Stimulated activated CD8-positive, alpha-beta memory T cell treated with anti-CD3 and anti-CD28 coated beads, Interleukin-2, amount 100 ng/mL, for 48 hours (primary cell): ENCODE measurements at places on chromosomes 16 and 17.

- no peak for DNase-seq
These were observed 297.1 kb downstream of the IRF8 start for GRCh38 chr16:86195863-86196630.

DNA sequence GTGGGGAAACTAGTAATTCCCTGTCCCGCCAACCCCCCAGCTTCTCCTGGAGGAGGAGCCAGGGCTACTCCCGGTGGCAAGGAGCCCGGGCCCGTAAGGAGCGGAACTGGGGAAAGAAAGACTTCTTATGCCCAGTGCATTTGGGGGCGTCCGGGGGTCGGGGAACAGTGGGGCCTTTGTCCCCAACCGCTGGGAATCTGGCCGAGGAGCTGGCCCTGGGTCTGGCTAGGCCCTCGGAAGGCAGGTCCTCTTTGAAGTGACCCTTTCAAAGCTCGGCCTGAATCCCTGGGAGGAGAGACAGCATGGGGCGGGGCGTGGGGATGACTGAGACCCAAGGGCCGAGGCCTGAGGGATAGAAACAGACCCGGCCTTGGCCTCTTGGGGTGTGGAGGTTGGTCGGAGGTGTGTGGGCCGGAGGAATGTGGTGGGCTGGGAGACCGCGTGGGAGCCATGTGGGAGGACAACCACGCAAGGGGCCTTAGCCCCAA is 6.0 kb downstream of the ARHGAP23 start:
- no peak for DNase-seq

GRCh38 chr16:56493126-56493525 is 26.7 kb downstream of the BBS2 start:
- no peak for DNase-seq

DNA sequence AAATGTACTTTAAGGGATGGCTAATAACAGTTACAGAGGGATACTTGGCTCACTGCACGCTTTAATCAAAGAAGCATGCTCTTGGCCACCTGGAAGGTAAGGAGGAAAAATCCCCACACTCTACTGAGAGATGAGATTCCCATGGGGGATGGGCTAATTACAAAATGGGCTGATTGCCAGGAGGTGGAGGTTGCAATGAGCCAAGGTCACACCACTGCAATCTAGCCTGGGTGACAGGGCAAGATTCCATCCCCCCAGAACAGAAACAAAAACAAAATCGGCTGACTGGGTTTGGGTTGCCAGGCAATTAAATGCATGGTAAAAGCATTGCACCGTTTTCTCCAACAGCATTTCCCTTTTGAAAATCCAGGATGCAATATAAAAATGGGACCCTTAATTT is 18.0 kb downstream of the N4BP1 start:
- no peak for DNase-seq

GRCh38 chr17:17079761-17080160 is 37.5 kb downstream of the MPRIP start:
- DNase-seq: no peak

DNA sequence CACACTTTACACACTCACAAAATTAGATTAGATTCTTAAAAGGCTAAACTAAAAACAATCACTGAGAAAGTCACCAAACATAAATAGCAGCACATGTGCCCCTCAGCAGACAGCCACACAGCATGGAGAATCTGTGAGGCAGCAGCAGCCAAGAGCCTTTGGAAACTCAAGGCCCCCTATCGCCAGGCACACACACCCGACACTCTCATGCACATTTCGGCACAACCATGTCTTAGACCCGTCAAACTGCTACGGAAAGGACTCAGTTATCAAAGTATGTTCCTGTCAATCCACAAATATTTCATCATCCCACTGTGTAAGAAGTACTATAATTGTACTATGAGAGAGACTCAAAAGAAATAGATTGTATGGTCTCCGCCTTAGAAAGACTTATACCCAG is 20.9 kb downstream of the UBE2O start:
- no peak for DNase-seq

DNA sequence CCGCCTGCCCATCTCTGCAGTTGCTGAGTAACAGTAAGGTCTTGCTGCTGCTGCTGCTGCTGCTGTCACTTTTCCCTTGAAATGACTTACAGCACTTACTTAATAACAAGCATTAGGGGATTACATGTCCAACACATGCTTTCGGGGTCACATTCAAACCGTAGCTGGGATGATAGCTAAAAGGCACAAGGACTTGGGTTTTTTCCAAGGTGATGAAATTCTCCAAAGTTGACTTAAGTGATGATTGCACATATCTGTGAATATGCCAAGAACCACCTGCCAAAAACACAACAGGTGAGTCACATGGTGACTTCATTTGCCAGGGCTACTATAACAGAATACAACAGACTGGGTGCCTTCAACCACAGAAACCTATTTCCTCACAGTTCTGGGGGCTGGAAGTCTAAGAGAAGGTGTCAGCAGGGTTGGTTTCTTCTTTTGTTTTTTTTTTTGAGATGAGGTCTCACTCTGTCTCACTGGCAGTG is 121.9 kb upstream of the TNRC6C start:
- no peak for DNase-seq

DNA sequence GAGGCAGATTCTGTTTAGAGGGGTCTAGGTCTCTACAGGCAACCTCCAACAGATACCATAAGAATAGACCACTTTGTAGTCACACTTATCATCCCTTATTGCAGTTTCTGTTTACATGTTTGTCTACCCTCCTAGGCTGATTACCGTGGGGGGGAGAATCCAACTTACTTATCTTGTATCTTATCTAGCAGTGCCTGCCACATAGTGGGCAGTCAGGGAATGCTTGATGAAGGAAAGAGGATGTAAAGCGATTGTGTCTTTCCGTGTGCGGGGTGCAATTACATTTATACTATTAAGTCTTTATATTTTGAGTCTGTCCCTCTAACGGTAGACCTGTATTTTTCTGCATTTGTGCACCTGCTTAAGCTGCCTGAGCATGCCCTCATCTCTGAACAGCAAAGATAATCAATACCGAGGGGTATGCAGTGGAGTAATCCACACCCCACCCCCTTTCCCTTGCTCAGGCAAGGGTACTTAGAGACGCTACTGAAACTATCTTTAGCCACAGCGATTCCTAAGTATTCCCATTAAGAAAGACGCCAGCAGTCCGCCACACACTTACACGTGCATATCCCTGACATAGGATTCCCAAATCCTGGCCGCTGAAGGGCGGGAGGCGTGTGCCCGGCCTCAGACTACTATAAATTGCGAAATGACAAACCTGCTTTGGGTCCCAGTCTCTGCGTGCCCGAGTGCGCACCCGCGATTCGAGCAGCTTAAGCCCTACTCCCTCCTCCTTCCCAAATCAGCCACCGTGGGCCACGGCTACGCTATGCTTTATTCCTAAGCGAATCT is 635 bp upstream of the AATF start:
- no peak for DNase-seq

- DNase-seq: no peak
These were observed 2.9 kb upstream of the CBX8 start for GRCh38 chr17:79799538-79800324.

DNA sequence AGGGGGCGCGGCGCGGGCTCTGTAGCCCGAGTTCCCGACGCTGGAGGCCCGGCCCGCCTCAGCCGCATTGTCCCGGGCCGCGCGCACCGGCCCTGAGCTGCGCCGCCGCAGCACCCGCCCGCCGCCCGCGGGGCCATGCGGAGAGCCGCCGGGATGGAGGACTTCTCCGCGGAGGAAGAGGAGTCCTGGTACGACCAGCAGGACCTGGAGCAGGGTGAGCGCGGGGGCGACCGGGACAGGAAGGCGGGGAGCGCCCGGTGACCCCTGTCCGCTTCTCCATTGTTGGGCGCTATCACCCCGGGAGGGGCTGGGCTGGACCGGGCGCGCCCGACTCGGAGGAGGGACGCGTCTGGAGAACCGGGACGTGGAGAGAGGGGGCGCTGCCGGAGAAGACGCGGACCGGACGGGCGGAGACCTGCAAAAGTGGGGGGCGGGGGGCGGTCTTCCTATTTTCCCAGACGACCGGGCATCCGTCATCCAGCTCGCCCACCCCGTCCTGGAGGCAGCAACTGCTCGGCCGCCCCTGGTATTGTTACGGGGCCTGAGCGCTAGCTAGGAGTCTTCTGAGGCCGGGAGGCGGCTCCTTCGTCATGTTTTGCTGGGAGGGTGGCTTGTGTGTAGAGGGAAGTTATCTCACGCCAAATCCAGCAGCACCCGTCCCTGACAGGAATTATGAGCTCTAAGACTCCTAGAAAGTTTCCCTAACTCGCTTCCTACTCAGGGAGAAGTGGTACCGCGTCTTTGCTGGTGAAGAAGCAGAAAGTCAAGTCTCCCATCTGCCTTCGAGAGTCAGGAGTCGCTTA is 678 bp downstream of the CDR2L start:
- no peak for DNase-seq

DNA sequence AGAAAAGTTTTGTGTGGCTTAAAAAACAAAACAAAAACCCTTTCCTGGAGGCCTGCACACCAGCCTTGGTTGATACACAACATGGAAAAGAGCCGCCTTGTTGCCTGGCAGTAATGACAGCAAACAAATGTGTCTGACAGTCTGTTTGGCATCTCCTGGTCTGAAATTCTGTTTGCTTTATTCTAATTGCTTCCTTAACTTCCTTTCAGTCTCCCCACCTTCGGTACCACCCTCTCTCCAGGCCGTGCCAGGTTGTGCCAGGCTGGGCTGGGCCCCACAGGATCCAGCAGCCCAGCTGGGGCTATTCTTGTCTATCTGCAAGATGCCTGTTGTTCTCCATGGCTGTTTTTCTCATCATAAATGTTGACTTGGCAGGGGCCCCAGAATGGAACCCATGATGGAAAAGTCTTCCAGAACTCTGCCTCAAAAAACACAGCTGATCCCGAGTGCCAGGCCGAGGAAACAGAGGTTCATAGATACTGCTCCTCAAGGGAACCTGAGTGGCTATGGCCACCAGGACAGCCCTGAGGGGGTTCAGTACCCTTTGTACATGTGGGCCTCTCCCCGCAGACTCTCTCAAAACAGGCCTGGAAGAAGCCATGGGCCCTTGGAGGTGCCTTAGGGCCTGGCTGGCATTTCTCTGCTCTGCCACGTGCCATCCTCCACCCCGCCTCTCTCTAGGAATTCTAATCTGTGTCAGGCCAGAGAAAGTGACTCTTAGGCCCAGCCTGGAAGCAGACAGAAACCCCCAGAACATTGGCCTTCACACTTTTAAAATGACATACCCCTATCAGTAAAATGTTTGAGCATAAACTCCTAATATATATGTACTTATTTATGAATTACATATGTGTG is 50.5 kb downstream of the YPEL2 start:
- no peak for DNase-seq

- DNase-seq: no peak
These were observed 1.4 kb upstream of the MRPL28 start for GRCh38 chr16:371515-372301.

- DNase-seq: no peak
These were observed 134.3 kb downstream of the PPM1E start for GRCh38 chr17:58889928-58890327.

DNA sequence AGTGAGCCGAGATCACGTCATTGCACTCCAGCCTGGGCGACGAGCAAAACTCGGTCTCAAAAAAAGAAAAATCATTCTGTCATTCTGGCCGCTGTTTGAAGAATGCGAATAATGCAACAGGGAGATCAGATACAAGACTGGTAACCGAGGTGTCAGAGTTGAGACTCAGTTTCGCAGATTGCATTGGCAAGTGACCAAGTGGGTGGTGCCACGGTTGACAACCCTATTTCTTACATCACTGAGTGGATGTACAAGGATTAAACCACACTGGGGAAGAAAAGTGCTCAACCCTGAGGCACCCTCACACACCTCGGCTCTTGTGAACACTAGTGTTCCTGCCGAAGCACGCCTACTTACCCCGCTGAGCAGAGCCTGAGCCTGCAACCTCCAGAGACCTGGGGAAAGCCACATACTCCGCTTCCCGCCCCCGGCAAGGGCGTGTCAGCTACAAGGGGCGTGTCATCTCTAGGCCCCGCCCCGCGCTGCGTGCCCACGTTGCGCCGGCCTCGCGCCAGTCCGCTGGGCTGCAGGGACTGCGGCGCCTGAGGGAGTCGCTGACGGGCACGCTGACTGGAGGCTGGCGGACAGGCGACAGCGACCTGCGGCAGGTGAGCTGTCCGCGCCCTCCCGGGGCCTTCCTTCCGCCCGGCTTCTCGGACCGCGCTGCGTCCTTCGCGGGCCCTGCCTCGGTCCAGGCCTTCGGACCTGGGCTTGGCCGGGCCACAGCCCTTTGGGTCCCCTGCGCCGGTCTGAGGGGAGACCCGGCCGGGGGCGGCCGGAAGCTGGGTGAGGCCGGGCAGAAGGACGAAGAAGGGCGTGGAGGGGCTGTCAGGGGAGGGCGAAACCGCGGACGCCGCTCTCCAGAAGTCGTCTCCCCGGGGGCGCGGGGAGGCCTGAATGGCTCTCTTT is at the start of gene HMOX2:
Gene HMOX2, plus strand, starts transcription at position 519 of the 909 bp plus-strand sequence. CDS start 29,127 bp downstream, outside the sequence.
- DNase-seq: peak; percentile 92

DNA sequence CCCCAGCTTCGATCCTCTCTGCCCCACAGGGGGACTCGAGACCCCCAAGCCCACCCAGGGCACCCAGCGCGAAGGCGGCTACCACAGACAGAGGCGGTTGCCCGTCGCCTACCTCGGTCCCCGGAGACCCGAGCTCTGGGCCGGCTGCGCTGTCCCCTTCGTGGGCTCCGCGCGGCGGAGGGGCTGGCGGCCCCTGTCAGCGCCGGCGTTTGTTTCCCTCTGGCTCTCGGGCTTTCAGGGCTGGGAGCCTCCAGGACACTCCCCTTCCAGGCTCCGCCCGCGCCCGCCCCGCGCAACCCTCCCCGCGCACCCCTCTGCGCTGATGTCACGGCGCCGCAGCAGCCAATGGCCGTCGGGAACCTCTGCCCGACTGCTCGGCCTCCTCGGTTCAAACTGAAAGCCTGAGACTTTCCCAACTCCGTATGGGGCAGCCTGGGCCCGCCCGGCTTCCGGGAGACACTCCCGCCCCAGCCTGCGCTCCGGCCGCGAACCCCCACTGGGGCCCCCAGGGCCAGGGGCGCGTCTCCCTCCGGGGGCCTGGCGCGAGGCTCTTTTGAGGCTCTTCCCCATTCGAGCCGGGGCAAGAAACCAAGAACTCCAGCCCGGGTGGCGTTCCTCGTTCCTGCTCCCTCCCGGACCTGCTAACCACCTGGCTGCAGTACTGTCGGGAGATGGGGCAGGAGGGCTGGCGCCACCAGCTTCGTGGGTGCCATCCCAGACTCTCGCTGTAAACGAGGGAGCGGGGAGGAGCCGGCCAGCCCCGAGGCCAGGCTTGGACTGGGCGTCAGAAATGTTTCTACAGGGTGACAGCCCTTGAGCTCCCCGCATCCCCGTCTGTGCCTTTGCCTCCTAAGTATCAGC is at the start of gene CDC42EP4:
Gene CDC42EP4, minus strand, starts transcription at position 221 of the 861 bp plus-strand sequence. CDS start 25,501 bp downstream, outside the sequence.
- peak; percentile 84 for DNase-seq
